ENCODE measurements at places on chromosomes 5 and 9. TPM values are rescaled to one million over a fixed set of nuclear protein-coding genes. Genes with fewer than 3 reads are reported as not detected.

TAS2R1 gene
- not detected for total RNA-seq

ARHGEF28 gene
- total RNA-seq: 2.5 TPM

PRR7 gene
- total RNA-seq: 1.6 TPM

PRDM12 gene
- total RNA-seq: not detected

CD274 gene
- 1.6 TPM for total RNA-seq

IL4 gene
- total RNA-seq: not detected

C6 gene
- total RNA-seq: 0.16 TPM

HSD17B4 gene
- 318 TPM for total RNA-seq
